ENCODE measurements at places on chromosomes 12 and 14. TPM values are rescaled to one million over a fixed set of nuclear protein-coding genes. Genes with fewer than 3 reads are reported as not detected.

DNA sequence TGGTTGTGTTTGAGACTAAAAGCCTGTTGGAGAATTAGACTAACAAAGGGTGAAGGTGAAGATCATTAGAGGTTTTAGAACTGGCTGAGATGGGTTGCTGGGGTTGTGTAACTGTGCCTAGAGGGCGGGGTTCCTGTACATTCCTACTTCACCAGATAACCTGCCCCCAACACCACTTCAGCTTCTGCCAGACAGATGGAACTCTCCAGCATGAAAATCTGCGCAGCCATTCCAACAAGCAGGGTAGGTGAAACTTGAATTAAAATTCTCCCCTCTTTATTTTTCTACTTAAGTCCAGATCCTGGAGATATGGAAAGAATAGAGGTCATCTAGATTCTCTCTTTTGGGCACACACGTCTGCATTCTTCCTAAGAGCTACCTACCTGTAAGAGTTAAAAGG lies 6.0 kb downstream of the FOXG1 start:
- no peak for DNase-seq

GRCh38 chr12:85949253-85949652 lies 75.2 kb downstream of the NTS start:
- no peak for DNase-seq

Gene AMN
- total RNA-seq = 0.20 TPM

Gene CPNE6
- total RNA-seq = not detected

DNA sequence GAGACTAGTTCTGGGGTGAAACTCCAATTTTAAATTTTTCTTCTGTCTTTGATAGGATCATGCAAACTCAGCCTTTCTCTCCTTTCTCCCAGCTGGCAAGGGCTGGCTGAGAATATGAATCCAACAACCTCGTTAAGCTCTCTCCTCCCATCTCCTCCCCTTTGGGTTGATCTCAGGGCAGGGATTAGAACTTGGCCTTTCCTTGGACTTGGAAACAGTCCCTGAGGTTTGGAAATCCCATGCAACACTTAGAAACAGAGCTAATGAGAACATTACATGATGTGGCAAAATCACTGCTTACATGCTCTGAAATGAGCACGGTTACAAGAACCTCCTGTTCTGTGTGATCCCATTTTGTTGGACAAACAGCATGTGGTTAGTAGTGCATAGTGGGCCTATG lies 31.6 kb downstream of the ACACB start:
- DNase-seq = no peak

DNA sequence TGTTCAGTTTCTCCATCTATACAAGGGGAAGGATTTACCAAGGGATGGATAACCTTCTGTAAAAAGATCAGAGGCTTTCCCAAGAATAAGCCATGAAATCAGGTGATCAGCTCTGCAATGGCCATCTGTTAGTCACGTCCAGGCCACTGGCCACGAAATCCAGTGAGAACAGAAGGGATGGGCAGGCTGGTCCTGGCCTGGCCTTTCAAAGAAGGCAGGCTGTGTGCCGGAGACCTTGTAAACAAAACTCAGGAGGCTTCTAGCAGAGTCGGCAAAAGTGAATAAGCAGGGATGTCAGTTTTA lies 68.5 kb downstream of the RNF34 start:
- no peak for DNase-seq

- no peak for DNase-seq
Observed at GRCh38 chr12:128662101-128662500, 161.7 kb downstream of the SLC15A4 start.

- DNase-seq = no peak
Observed at GRCh38 chr14:100536121-100536510, 51.1 kb downstream of the BEGAIN start.

- DNase-seq = no peak
Observed at GRCh38 chr14:82897469-82898308, 1364.0 kb upstream of the SEL1L start.

- DNase-seq = no peak
Observed at GRCh38 chr12:97493731-97494130, 31.1 kb downstream of the RMST start.

Gene FGF6
- total RNA-seq = not detected

Gene AICDA
- not detected for total RNA-seq

Gene SOAT2
- not detected for total RNA-seq

- DNase-seq = no peak
Observed at GRCh38 chr12:112239020-112239419, 113.7 kb downstream of the TRAFD1 start.

Gene TMTC2
- 9.0 TPM for total RNA-seq

Gene OTX2
- total RNA-seq = not detected

Gene PSMD9
- 75.7 TPM for total RNA-seq

Gene ENDOU
- 0.37 TPM for total RNA-seq

DNA sequence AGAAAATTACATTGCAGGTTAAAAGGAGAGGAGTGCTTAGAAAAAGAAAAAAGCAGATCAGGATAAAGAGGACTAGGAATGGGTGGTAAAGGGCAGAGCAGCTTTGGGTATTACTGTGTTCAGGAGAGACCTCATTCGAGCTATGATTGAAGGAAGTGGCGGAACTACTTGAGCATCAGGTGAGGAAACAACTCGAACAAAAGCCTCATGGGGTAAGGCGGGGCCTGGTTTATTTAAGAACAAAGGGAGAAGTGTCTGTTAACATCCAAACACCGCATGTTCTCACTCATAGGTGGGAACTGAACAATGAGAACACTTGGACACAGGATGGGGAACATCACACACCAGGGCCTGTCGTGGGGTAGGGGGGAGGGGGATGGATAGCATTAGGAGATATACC lies 444.6 kb upstream of the CCDC196 start:
- no peak for DNase-seq

GRCh38 chr14:59091404-59091803 lies 97.1 kb upstream of the DAAM1 start:
- no peak for DNase-seq

DNA sequence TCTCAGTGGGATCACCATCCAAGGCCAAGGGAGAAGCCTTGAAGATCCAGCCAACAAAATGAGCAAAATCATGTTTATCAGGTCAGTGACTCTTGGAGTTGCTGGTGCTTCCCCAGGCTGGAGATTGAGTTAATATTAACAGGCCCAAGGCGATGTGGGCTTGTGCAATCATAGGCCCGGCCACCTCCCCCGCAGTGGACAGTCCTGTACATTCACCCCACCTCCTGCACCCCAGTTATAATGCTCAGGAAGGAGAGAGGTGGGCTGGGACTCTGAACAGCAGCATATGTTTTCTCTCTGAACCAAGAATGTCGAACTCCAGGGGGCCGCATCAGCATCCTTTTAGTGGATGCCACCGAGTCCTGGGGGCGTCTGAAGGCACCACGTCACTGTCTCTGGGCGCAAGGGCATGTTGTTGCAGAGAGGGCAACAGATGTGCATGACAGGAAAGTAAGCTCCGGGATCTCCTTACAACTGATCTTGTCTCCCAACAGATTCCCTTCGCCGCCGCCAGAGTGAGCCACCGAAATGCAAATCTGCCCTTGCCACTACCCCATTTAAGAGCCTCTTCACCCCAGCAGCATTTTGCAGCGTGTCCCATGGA lies 32.2 kb upstream of the SERPINA6 start:
- no peak for DNase-seq

DNA sequence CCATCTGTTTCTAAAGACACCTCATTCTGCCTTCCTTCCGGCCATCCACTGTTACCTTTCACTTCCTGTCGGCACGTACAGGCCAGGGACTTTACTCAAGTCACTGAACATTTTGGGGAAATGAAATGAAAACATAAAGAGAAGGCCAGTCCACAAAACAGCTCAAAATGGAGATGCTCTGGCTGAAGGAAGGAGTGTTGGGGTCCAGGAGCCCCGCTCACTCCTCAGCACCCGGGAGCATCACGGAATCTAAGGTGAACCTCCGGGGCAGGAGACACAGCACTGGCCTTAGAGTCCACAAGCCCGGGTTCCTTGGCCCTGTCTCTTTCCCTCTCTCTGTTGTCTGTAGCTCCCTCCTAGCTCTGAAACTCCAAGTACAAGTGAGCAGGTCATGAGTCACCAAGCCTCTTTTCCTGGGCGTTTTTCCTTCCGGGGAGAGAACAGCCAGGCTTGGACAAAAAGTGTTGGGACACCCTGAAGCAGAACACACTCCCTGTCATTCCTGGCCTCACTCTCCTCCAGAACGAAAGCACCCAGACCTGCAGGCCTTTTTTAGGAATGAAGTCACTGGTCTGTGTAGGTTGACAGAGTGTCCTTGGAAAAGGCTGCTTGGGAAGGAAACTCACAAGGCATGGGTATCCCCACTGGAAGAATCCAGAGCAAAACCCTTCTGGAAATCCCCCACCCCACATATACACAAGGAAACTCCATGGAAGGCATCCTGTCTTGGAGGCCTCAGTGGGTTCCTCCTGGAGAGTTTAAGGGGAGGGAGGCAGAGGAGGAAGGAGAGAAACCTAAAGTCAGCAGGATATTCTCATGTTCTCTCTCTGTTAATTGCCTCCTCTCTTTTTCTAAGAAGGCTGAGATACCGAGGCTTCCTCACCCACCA lies 245.3 kb downstream of the ZFP36L1 start:
- DNase-seq = peak; percentile 92
